ENCODE measurements at places on chromosomes 2 and 18.

- DNase-seq: no peak
These were observed 62.7 kb downstream of the ADD2 start for GRCh38 chr2:70705160-70705850.

- DNase-seq: no peak
These were observed 31.6 kb upstream of the ATG16L1 start for GRCh38 chr2:233219848-233220247.

DNA sequence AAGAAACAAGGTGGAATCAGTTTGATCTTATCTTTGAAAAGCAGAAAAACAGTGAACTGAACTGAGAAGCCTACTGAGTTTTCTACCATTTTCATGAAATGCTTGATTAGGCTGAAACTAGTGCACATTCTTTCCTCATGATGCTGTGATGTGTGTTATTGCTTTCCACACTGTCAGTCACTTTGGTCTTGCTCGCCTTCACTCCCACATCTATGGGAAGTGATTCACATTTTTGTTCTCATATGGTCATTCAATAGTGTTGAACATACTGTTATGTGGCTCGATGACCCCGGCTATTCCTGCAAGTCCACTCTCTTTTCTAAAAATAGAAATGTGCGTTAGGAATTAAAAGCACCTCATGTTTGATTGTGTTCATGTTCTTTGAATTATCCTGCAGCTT lies 129.7 kb downstream of the TGIF1 start:
- peak; percentile 27 for DNase-seq

DNA sequence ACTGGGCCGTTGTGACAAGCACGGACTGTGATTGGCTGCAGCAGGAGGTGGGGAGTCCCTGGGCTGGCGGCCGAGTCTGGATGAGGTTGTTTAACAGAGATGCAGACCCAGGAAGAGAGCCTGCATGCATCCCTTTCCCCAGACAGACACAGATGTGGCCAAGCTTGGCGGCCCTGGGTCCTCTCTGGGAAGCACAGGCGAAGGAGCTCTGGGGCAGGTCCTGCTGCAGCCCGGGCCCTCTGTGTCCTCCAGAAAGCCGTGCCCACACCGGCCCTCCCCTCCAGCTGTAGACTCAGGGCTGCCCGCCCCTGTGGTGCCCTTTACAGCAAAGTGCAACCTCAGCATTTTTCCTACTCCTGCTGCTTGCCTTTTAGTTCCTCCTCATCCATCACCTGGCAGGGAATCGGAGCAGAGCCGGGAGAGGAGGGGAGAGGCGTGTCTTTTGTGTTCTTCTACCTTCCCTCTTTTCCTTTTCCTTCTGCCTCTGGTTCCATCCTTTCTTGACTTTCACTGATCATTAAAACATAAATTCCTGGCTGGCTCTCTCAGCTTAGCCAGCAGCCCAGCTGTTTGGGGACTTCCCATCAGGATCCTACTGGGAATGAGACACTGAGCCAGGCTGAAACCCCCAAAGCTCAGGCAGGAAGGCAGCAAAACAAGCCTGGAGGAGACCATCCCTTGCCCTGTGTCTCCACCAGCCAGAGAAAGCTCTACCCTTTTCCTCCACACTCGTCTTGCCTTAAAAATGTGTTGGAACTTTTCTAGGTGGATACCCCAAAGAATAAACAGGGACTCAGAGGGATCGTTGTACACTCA lies 75.0 kb downstream of the CTIF start:
- DNase-seq: no peak

DNA sequence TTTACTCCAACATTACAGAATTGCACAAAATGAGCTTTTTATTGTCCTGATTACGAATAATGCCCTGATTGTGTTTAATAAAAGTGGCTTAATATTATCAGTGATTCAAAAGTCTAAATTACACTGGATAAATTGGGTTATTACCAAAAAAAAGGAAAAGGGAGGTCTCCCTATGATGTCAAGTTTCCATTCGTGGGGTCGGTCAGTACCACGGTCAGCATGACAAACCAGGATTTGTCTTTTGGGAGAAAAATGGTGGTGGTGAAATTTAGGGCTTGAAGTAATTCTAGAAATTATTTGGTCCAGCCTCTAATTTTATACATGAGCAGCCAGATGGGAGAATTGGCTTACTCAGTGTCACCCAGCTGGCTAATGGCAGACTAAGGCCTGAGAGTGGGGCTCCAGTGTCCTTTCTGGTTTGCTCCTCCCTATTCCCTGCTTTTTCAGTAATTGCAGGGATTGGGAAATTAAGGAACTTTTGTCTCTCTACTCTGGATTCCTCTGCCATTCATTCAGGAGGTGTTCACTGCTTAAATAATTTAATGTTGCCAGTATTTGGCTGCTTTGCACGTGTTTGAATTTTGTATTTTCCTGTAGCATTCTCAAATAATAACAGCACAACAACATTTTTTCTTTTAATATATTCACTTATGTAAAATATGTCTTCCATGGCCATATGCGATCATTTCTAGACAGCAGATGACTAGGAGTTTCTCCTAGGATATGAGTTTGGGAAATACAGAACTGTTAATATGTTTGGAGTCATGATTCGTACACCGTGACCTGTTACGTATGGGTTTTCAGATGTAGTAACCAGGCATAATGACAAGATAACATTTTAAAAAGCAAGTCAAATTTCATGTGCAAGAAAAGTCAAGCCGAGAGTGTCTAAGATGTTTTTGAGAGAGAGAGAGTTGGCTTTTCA lies 128.9 kb upstream of the NOSTRIN start:
- no peak for DNase-seq

- no peak for DNase-seq
These were observed 89.2 kb downstream of the NYAP2 start for GRCh38 chr2:225488743-225489142.

DNA sequence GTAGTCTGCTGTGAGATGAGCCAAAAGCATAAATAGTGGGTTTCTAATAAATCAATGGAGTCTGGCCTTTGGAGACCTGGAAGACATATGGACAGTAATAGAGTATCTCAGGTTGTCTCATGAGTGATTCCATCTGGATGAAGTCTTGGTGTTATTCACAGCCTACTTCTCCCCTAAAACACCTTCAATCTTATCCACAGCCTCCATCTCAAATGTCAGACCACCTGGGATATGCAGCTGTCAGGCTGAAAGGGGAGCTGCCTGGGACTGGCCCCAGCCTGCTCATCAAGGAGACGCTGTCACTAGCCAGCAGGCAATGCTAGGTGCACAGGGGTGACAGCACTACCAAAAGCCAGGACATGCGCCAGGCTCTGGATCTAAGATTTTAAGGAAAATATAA lies 684.0 kb upstream of the ZEB2 start:
- no peak for DNase-seq

DNA sequence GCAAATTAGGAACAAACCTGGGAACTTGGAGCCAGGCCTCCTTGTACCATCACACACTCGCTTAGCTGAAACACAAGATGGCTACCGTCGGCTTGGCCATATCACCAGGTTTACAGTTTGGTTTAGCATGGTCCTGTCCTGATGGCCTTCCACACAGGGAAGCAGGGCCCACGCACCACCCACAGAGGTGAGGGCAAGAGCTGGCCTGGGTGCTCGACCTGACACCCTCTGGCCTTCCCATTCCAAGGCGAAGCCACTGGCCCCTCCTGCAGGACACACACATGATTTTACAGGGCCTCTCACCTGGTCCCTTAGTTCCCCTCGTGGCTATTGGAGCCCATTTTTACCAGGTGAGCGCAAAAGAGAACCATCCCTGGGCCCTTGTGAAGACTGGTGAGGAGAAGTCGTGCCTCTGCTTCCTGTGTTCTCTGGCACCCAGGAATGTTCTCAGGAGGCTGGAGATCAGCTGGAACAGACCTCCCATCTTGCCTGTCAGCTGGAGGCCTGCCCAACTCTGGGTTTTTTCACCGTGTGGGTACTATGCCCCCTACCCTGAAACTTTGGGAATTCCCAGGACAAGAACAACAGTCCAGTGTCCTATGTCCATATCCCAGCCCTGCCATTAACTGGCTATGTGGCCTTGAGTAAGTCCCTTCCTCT lies 53.0 kb upstream of the FOSL2 start:
- DNase-seq: no peak

- DNase-seq: no peak
These were observed 437.6 kb downstream of the DLGAP1 start for GRCh38 chr18:4017480-4017879.

GRCh38 chr2:45918463-45919159 lies 267.1 kb downstream of the PRKCE start:
- no peak for DNase-seq

DNA sequence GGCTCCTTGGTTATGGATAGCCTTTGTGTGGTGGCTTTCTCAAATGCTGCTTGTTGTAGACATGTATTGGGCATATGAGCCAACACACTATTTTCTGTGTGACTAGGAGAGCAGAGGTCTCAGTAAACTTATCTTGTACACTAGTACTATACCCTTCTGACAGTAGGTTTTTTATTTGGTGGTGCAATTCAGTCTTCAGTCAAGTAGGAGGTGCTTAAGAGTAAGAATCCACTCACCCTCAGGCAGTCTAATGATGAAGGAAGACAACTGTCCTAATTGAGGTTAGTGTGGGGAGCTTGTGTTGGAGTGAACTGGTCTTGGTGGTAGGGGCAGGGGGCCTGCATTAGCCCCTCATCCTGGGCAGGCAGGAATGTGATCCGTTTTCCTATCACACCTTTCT lies 164.0 kb downstream of the SLC4A10 start:
- DNase-seq: no peak

- peak; percentile 48 for DNase-seq
These were observed 4.5 kb upstream of the SFTPB start for GRCh38 chr2:85672456-85672855.

DNA sequence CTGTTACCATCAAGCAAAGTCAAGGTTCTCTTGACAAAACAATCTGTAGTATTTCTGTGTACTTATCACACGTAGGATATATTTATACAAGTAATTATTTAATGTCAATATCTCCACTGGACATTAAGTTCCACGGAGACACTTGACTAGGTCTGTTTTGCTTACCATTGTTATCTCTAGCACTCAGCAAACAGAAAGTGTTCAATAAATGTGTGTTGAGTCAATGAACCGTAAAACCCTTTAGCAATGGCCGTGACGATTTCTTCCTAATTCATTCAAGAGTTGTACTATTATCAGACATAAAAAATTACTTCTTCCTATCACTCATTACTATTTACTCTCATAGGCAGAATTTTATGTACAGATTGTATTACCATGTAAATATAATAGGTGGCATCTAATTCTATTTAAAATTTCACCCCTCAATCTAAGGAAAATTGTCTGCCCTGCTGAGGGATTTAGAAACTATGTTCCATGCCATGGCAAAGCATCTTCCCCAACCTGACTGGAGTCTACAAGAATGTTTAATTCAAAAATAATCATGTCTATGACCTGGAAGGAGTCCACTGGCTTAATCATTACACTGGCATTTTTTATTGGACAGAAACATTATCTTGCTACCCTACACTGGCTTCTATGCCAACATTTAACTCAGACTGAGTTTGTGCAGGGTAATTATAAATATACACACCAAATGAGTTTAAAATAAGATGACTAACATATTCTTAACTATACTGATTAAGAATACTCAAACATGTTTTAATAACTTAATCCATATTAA lies 301.9 kb downstream of the ZEB2 start:
- DNase-seq: no peak

DNA sequence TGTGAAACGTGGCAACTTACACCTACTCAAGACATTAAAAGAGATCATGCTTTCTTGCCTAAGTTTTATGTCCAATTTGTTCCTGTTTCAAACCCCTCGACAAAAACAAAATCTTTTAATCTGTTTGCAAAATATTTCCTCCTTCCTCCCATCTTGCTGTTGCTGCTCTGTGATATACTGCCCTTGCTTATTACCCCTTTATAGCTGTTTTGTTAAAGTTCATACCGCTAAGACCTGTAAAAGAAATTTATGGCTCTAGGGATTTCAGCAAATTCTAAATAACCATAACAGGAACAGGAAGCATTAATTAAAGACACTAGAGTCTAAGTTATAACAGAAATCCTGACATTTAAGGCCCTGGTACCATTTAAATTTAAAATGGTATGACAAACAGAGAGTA lies 1268.2 kb upstream of the PIK3C3 start:
- no peak for DNase-seq

DNA sequence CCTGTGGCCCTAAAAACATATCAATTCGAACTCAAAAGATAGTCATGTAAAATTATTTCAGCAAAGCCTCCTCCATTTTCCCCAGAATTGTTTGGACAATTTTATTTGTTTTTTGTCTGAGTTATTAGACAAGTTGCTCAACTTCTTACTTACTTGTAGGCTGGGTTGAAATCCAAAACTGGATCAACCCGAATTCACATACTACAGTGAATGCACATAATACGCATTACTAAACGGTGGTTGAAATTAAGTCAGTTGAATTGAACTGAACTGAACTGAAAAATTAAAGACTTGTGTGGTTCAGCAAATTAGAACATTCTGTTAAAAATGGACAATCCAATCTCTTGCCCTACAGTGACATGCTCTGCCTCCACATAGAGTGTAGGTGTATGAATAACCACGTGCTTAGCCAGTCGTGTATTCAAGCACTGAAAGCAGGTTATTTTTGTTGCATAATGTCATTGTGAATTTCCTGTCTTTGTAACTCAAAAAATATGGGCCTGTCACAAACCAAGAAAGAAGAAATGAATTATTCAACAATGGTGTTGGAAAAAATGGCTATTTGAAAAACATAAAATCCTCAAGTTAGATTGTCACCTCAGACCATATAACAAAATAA lies 441.0 kb downstream of the TXNL1 start:
- no peak for DNase-seq

DNA sequence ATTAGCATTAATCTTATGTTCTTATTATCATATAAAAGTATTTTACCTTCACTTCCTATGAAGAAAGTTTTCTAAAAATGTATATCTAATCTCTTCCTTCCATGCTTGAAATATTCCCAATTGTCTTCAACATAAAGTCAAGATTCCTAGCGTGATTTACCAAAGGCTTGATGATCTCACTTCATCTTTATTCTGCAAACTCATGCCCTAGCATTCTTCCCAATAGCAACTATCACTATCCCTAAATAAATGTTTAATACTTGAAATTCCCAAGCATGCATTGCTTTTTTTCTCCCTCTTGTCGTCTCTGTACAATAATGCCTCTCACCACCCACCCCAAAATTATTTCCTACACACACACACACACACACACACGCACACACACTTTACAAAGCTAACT lies 125.8 kb downstream of the VWC2L start:
- no peak for DNase-seq

DNA sequence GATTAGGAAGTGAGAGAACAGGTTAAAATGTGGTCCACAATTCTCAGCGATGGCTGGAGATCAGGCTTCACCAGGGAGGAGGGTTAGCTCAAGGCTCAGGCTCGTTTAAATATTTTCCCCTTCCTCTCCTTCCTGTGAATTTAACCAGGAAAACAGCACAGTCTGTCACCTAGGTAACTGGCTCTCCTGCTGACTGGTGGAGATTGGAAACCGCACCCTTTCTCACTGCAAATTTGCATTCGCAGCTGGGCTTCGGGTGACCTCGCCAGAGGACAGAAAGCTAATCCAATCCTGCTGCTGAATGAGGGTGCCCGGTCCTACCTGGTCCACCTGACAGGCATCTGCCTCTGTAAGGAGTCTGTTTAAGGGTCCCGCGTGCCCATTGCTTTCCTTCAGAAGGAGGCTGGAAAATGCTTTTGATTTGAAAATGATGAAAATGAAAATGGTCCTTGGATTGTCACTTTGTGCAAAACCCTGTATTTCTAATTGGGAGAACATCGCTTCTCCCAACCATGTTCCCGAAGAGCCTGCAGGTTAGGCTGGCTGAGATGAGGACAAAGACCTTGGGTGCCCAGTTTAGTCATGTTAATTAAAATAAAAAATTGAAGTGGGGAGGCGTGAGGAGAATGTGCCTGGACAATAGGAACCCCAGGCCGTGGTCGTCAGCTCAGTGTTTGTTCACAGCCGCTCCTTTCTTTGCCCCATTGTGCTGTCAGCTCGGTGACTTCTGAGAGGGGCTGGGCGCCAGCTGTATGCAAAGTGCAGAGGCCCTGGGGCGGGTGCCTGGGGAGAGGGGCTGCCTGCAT lies 43.4 kb upstream of the MTCL1 start:
- no peak for DNase-seq

Data from suppressor macrophage treated with lipopolysaccharide for 4 hours (primary cell).